Liver (tissue), 10 donors: ENCODE measurements at places on chromosomes 3 and 15. TPM values are rescaled to one million over a fixed set of nuclear protein-coding genes. Genes with fewer than 3 reads are reported as not detected.

DNA sequence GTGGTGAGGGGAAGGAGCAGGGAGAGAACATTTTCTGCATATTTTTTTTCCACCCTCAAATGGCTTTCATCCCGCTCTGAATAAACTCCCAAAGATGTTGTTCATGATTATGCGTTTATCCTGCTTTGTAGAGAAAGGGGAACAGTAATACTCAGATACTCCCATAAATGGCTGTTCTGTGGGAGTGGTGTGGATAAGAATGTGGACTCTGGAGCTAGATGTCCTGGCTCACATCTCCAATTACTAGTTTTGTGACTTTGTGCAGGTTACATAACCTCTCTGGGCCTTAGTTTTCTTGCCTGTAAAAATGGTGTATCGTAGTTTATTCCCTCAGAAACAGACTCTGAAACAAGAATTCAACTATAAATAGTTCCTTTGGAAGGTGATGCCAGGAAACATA is 395.4 kb upstream of the SUCLG2 start:
- H3K36me3 ChIP-seq, result no peaks in the 10 kb centered on the region
- H3K4me3 ChIP-seq, result no peak overlapping the region
- no peak for DNase-seq
- no peaks in the 10 kb centered on the region for H3K27me3 ChIP-seq

DNA sequence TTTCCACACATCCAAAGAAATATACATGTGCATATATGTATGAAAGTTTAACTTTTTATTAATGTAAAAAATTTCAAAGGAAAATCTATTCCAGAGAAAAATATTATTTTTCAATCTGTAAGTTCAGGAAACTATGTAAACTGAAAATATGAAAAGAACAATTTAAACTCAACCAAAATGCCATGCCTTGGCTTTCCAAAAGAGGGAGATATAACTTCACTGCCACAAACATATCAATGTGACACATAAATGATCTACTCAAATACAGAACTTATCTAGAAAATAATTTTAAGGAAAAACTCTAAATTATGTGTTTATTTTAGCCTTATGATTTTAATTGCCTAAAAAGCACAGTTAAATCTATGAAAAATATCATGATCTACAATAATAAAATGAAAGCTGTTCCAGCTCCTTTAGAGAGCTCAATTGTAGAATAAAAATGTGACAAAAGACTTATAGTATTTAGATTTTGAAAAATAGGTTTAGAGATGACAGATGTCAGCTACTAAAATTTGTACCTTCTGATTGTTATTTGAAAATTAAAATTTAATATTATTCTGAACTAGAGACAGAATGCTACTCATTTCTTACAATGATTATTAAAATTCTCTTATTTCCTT is 94.8 kb downstream of the GBE1 start:
- peaks cover 5% of the 10 kb centered on the region for H3K36me3 ChIP-seq
- no peak for DNase-seq

- H3K36me3 ChIP-seq, result no peaks in the 10 kb centered on the region
- H3K27ac ChIP-seq, result no peak overlapping the region
- H3K27me3 ChIP-seq, result no peaks in the 10 kb centered on the region
Measured at GRCh38 chr3:72109327-72110259, 324.6 kb upstream of the PROK2 start.

The SH2D7 gene
- not detected for total RNA-seq
